ENCODE measurements at places on chromosomes 4 and X.
A peak's percentile ranks its signal among the peaks of the same experiment; 100 is the strongest.

DNA sequence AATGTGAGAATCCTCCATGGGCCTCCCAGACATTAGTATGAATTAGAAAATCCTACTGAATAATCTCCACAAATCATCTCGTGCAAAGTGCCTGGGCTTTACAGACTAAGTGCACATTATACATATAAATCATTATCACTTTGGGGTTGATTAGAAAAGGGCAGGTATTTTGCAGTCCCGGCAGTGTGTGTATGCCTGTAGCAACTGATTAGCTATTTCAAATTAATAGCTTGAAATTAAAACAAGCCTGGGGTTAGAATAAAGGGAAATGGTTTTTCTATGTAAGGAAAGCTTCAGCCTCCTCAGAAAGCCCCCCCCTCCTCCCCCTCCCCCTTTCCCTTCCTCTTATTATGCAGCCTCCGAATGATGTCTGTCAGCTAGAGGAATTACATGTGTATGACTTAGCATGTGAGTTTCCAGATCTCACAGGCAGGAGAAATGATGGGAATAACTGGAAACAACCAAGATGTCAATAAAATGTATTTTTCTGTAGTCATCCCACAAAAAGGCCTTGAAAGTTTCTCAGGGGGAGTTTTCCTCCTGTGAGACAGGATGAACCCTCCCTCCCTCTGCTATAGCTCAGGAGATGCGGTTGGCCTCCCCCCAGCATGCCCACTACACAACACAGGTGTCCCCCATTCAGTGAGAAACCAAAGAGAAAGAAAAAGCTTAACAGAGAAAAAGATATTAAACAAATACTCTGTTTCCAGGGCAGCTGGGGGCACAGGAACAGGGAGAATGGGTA lies 41.2 kb upstream of the RASGEF1B start:
- no peak for DNase-seq

GRCh38 chrX:21225643-21226042 lies 148.6 kb upstream of the CNKSR2 start:
- no peak for DNase-seq

DNA sequence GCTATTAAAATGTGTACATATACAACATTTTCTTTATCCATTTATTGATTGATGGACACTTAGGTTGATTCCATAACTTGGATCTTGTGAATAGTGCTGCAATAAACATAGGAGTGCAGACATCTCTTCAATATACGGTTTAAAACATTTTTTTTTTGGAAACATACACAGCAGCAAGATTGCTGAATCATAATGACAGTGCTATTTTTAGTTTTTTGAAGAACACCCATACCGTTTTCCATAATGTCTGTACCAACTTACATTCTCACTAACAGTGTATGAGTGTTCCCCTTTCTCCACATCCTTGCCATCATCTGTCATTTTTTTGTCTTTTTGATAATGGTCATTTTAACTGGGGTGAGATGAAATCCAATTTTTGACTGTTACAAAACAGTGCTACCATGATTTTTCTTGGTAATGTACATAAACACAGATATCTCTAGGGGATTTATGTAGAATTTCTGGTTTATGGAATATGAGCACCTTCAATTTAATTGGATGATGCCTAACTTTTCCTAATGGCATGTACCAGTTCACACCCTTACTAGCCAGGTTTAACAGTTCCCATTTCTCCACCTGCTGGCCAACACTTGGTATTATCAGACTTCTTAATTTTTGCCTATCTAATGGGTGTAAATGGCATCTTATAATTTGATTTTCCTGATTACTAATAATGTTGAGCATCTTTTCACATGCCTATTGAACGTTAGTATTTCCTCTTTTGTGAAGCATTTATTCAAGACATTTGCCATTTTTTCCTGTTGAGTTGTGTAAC lies 21.0 kb upstream of the TMSB15B start:
- peak; percentile 37 for DNase-seq

- no peak for DNase-seq
Observed at GRCh38 chrX:148322906-148323305, 177.5 kb upstream of the AFF2 start.

GRCh38 chrX:152465132-152465531 lies 14.0 kb upstream of the GABRA3 start:
- no peak for DNase-seq

GRCh38 chrX:39459952-39460351 lies 637.8 kb downstream of the BCOR start:
- DNase-seq, result no peak

- peak; percentile 2 for DNase-seq
Observed at GRCh38 chrX:10725071-10725470, 104.7 kb upstream of the MID1 start.

DNA sequence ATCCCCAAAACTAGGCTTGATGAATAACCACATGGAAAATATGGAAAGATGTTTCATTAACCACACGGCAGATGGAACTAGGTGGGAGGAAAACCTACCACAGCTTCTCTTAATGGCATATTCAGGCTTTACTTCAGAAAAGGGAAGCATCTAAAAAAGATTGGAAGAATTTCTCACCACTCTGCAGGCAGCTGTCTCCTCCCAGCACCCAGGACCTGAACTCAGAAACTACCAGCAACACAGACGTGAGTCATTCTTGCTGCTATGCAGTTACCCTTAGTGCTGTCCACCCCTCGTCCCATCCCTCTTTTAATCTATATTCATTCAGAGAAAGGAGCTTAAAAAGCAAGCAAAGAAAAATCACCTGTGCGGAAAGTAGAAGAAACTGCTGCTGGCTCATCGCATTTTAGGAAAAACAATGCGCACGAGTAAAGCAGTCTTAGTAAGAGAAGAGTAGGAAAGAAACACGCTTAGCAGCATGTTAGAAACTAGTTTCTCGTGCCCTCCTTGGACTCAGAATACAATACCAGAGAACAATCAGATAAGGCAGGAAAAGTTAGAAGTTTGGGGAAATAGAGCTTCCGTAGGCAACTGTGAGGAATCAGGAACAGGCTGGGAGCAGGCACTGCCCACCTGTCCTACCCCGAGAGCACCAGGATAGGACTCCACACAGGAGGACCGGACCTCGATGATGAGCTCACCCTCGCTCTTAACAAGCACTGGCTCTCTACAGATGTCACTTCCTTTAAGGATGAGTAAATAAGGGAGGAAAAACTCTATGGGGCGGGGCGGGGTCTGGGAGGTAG lies 48.1 kb upstream of the ENPP6 start:
- peak; percentile 55 for DNase-seq

GRCh38 chrX:39564751-39565150 lies 533.0 kb downstream of the BCOR start:
- DNase-seq, result no peak

DNA sequence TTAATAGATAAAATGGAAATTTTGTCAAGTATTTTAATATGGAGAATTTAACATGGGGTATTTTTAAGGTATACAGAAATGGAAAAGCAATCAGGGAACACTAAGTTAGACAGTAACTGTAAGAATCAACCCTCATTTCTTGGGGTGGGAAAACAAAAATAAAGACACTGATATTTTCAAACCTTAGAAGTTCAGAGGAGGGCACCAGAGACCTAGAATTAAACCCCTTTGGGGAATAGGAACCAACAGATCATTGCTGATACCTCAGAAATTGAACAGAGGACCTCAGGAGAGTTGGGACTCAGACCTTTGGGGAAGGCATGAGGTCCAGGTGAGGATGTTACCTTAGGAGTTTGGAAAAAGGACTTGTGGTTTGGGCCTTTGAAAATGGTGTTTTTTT lies 435.6 kb downstream of the TMA16 start:
- DNase-seq, result no peak

DNA sequence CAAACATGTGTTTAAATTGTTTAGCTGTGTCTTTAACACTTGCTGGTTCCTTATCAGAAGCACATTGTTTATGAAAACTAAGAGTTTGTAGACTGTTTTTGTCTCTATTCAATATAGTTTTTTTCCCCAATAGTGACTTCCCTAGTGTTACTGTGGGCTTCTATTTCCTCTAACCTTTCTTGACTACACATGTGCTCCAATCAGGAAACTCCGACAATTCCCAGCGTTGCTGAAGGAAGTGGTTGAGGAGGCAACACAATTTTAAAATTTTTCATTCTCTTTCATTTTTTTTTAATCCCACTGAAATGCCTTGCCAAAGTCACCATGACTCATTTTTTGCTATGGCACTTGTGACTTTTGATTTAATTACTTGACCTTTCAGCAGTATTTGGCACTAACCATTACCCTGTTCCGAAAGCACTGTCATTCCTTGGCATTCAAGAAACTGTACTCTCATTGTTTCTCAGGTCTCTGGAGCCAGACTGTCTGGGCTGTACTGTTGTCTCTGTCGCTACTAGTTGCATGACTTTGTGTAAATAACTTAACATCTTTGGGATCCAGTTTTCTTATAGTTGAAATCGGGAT lies 67.6 kb upstream of the FREM3 start:
- peak; percentile 87 for DNase-seq

- no peak for DNase-seq
Observed at GRCh38 chr4:105068516-105068915, 78.2 kb upstream of the TET2 start.

DNA sequence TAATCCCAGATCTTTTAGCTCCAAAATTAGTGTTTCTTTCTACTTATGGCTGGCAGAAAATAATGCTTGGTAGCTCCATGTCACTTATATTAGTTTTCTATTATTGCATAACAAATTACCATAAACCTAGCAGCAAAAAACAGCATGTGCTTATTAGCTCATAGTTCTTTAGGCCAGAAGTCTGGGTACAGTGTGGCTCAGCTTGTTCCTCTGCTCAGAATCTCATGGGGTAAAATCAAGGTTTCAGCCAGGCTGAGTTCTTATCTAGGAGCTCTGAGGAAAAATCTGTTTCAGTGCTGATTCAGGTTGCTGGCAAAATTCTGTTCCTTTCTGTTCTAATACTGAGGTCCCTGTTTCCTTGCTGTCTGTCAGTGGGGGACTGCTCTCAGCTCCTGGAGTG lies 101.1 kb downstream of the CT47B1 start:
- DNase-seq, result no peak

GRCh38 chr4:100786481-100786880 lies 268.7 kb upstream of the EMCN start:
- peak; percentile 62 for DNase-seq

DNA sequence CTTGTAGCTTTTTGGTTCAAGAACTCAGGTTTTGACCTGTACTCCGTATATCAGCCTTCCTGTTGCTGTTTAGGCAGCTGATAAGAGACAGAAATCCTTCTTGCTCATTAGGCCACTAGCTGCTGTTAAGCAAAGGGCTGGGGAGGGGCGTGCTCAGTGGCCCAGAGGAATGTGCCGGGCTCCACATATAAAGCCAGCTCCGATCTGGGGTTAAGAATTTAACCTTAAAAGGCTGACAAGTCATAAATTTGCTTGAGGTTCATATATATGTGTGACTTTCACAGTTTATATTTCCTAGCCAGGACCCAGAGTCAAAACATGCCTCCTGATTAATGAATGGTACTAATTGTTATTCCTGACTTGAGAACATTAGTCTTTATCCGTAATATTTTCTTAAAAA lies 15.3 kb downstream of the GPC3 start:
- DNase-seq, result no peak

DNA sequence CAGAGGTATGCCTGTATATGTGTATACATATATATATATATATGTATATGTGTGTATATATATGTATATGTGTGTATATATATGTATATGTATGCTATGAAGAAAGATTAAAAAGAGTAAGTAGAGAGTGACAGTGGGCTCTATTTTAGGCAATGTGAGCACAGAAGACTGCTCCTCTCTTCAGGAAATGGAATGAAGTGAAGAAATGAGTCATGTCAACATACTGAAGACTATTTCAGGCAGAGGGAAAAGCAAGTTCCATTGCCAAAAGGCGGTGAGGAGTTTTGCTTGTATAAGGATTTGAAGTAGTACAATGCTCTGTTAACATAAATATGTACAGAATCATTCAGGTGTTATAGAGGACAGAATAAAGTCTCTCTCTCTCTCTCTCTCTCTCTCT lies 773.2 kb upstream of the FTHL17 start:
- DNase-seq, result peak; percentile 6

DNA sequence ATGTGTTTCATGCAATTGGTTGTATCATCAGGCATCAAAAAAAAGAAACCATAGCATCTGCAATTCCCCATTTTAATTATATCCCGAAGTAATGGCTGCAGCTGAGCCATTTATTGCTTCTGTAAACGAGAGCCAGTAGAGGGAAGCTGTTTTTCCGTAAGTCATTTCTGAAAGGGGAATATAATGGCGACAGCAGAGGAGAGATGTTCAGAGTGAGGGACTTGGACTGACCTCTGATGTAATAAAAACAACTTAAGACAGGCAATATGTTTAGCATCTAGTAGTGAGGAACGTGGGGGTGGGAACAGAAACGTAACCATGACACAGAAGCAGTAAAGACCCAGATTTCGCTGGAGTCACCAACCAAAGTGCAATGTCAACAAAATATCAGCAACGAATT lies 31.5 kb upstream of the NAA11 start:
- no peak for DNase-seq

GRCh38 chr4:1240721-1241465 lies 8.0 kb downstream of the CTBP1 start:
- DNase-seq, result no peak

DNA sequence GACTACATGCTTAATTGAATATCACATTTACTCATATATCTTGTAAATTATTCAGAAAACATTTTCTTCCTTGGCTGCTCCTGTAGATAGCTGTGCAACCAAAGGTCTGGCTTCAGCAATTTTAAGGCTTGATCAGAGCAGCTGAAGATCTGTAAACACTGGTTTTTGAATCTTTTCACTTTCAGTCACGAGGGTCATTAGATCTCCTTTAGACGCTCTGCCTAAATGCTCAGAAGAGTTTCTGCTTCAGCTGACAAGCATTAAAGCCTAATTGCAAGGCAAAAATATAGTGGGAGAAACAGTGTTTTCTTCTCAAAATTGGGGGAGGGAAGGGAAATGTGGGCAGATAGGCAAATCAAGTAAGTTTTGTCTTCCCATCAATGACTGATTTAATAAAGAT lies 25.7 kb downstream of the TRPC5 start:
- DNase-seq, result no peak

- peak; percentile 38 for DNase-seq
Observed at GRCh38 chrX:149527705-149528104, 13.1 kb upstream of the EOLA1 start.

DNA sequence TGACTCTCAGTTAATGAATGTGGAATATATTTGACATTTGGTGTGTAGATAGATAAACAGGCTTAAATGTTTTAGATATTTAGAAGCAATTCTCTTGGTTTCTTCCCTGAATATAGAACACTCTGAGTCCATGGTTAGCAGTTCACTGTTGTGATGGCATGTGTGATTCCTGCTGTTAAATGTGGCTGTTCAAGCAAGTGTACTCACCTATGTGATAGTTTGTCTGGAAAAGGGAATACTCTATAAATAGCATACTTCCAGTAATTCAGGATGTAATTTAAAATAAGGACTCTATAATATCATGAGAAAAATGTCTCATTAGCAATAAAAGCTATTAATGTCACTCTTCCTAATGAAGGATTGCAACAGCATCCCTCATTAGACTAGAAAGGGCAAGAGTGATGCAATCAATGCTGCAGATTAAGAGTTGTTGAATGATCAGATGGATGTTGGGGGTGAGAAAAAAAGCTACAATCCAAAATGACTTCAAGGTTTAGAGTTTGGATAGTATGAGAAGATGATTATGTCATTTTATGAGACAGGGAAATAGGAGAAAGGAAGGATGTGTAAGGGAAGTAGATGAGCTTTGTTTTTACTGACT lies 201.8 kb upstream of the WDFY3 start:
- DNase-seq, result no peak
